ENCODE measurements at places on chromosomes 4 and X.

DNA sequence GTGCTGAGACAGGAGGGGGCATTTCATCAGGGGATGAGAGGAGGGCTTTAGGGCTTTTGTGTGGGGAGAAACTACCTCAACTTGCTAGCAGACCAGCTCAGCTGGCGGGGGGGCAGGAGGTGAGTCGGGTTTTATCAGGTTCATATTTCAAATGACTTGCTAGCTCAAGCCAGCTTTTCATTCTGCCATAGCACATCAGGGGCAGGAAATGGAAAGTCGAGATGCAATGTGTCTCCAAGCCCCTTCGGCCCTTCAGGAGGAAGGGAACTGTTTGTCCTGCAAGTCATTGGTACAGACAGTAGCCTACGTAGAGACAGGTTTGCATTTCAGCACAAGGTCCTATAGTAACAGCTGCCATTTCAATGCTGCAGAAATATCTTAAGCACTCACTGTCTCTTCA is 194.1 kb downstream of the PTTG2 start:
- no peak for DNase-seq

GRCh38 chr4:86918539-86919072 is 16.2 kb upstream of the AFF1 start:
- no peak for DNase-seq

GRCh38 chrX:129802863-129803262 is 23.1 kb downstream of the SASH3 start:
- peak; percentile 9 for DNase-seq

- DNase-seq, result no peak
These were observed 110.0 kb downstream of the PPARGC1A start for GRCh38 chr4:23779839-23780238.

GRCh38 chr4:115090483-115091075 is 22.8 kb downstream of the NDST4 start:
- DNase-seq, result no peak

DNA sequence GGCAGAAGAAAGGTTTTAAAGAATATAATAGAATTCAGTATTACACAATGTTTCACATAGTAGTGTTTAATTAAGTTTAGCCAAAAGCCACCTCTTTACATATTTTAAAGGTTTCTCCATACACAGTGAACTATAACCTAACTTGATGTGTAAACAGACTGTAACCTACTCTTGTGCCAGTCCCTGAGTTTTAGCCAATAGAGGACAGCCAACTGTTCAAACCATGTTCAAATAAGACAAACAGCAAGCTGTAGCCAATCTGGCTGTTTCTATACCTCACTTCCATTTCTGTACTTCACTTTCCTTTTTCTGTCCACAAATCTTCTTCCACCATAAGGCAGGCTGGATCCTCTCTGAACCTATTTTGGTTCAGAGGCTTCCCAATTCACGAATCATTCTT is 65.2 kb downstream of the TEX13C start:
- DNase-seq, result no peak

DNA sequence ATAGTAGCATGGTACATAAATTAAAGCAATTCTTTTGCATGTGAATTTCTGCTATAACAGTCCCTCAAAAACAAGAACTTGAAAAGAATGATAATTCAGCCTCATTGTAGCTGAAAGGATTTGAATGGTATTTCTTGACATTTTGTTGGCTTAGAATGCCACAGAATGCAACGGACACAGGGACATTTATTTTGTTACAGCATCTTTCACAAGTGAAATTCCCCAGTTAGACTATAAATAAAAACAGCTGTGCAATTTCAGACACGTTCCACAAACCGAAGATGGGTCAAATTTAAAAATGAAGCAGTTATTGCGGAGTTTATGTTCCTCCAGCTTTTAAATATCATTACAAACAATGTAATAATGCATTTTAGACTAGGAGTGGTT is 82.8 kb upstream of the AMELX start:
- no peak for DNase-seq

DNA sequence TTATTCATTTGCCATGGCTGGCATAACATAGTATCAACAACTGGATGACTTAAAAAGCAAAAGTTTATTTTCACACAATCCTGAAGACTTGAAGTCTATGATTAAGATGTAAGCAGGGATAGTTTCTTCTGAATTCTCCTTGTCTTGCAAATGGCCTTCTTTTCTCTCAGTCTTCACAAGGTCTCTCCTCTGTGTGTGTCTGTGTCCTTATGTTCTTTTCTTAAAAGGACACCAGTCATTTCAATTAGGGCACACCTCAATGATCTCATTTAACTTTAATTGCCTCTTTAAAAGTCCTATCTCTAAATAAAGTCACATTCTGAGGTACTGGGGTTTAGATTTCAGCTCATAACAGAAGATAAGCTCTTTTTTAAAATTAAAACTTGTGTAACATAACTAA is 399.7 kb downstream of the PABPC4L start:
- no peak for DNase-seq

DNA sequence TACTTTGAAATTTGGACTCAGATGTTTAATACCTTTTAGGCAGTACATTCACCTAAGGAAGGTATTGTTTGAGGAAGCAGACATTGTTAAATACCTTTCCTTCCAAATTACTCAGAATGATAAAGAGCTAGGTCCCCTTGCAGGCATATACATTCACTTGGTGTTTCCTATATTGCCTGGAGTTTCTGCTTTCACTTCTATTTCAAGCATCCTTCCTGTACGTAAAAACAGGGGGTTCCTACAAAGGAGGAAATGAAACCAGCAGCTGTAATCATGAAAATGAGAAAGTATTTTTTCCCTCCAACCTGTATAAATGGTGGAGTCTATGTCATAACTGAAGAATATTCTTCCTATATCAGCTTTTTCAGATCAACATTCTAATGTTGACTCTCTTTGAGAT is 90.4 kb upstream of the RASGEF1B start:
- DNase-seq, result no peak

- no peak for DNase-seq
These were observed 49.6 kb upstream of the BRS3 start for GRCh38 chrX:136438192-136438591.

- no peak for DNase-seq
These were observed 218.3 kb upstream of the CNKSR2 start for GRCh38 chrX:21155916-21156315.

DNA sequence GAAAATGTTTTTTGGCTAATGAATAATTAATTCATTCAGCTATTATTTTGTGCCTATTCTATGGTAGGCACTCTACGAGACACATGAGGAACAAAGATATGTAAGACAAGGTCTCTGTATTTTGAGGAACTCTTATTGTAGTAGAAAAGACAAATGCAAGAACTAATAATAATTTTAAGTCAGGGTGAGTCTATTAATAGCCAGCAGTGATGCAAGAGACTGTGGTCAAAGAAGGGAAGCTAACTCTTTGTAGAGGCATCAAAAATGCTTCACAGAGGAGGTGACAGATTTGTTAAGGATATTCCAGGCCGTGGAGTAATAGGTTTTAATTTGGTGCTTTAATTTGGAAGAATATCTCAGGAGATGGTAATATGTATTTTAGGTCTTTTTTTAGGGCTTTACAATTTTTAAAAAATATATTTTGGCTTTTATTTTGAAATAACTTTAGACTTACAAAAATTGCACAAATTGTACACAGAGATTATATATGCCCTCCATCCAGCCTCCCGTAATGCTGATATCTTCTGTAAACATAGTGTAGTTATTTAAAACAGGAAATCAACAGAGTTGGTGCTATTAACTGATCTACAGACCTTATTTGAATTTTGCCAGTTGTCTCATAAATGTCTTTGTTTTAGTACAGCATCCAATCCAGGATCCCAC is 48.1 kb downstream of the DCLK2 start:
- DNase-seq, result no peak
